ENCODE measurements at places on chromosomes 6 and 20.

GRCh38 chr6:159826968-159827647 lies 27.0 kb downstream of the PNLDC1 start:
- no peak for DNase-seq

- no peak for DNase-seq
Measured at GRCh38 chr6:118419448-118420394, 128.4 kb upstream of the PLN start.

DNA sequence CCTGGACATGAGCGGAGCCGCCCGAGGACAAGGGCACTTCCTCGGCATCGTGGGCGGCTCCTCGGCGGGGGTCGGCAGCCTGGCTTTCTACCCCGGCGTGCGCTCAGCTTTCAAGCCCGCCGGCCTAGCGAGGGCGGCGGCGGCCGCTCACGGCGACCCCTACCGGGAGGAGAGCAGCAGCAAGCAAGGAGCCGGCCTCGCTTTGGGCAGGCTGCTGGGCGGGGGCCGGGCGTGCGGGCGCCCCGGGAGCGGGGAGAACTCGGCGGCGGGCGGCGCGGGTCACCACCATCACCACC lies 6.7 kb downstream of the PRDM13 start:
- no peak for DNase-seq

DNA sequence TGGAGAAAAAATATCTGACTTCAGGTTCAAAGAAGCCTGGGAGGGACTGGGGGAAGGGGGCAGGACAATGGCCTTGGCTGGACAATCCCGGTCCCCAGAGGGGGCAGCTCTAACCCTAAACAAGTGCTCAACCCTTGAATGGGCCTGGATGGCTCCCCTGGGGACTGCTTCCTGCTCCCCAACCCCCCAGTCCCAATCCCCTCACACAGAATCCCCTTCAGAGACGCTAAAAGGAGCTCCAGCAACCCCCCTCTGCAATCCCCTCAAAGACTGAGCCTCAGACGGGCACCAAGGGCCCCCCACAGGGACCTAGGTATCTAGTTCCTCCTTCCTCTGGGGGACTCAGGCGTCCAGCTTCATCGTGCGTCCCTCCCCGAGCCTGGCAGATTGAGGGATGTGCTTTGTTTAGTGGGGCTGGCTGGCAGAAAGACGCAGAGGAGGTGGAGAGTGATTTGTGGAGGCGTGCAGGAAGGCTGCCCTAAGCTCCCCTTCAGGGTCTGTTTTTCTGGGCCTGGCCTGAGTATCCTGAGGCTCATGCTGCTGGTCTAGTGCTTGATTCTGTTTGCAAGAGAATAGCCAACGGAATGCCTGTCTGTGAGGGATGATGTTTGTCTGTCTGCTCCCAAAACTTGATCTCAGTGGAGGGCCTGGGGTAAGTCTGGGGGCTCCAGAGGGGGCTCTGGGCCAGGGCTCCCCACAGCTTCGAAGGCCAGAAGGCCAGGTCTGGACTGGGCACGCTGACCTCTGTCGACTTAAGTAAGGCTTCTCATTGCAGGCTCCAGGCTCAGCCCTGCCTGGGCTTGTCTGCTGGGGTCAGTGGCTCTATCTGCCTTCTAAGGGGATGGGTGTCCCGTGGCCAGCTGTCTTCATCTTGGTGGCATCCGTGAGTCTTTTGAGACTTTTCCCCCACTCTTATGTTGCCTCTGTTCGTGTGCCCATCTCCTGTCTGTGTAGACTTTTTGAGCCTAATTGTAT lies 1.7 kb upstream of the POU5F1 start:
- no peak for DNase-seq
